GDM1 (cell line): ENCODE measurements at places on chromosomes 11 and 22.

- DNase-seq: no peak
Measured at GRCh38 chr11:2881076-2881980, 4.2 kb downstream of the CDKN1C start.

DNA sequence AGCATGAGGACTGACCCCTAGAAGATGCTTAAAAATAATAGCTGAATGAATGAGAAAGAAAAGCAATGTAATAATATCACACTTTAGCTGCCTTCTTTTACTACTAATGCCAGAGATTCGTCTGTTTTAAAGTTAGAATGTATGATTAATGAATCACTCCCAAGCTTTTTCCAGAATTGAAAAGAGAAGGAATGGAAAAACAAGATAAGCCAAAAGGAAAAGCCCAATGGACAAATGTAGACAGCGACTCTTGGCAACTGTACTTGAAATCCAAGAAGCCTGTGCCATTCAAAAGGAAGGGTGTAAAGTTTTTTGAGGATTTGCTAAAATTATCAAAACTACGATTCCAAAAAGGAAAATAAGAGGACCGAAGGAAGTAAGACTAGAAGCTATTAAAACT lies 40.8 kb upstream of the PAMR1 start:
- DNase-seq: no peak

- DNase-seq: no peak
Measured at GRCh38 chr11:86274503-86274902, 27.5 kb upstream of the HIKESHI start.

GRCh38 chr11:87431392-87431791 lies 393.7 kb downstream of the TMEM135 start:
- no peak for DNase-seq

GRCh38 chr11:127105593-127106541 lies 105.3 kb upstream of the KIRREL3 start:
- DNase-seq: no peak
